ENCODE measurements at places on chromosomes 12 and 14.

GRCh38 chr12:93426412-93426805, 15.3 kb downstream of the UBE2N start:
- no peak for DNase-seq

DNA sequence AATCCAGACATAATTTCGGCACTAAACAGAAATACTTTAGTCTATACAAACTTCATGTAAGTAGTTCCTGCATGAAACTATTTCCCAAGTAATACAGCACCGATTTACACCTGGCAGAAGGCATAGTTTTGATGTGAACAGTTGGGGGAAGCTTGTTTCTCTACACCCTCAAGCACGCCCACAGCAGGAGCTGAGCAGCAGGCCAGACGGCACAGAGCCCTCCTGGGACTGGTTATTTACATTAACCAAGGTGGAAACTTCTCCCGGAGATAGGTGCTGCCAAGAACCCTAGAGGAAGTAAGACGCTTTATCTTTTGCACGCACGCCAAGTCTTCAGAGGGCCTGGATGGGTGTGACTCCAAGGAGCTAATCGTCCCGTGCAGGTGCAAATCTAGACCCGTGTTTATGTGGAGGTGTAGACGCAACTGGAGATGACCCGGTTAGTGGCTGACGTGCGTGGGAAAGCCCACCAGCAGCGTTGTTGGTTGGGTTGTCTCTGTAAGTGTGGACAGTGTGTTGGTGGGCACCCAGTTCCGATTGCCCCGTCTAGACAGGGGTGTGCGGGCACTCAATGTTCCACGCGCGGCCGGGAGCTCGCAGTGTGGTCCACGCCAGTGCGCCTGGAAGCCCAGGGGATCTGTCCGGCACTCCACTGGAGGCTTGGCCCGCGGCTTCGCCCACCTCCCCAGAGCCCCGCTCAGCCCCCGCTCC, 767 bp upstream of the TCP11L2 start:
- DNase-seq, result peak; percentile 54

- DNase-seq, result no peak
These were observed 9.2 kb upstream of the PAPLN start for GRCh38 chr14:73227812-73228781.

DNA sequence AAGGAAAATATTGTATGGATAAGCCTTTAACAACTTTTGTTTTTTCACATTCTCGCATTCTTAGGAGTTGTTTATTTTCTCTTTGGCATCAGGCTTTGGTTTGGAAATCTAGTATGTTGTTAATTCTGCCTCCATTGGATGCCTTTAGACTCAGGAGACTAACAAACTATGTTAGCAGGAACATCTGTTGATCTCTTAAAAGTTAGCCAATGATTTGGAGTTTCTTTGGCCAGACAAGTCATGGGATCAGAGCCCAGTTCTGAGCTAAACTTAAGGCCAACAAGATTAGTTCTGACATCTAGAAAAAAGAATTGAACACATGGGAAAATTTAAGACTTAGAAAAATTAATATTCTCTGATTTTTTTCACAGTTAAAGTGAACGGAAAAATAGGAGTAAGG, 35.3 kb upstream of the STRAP start:
- DNase-seq, result no peak

DNA sequence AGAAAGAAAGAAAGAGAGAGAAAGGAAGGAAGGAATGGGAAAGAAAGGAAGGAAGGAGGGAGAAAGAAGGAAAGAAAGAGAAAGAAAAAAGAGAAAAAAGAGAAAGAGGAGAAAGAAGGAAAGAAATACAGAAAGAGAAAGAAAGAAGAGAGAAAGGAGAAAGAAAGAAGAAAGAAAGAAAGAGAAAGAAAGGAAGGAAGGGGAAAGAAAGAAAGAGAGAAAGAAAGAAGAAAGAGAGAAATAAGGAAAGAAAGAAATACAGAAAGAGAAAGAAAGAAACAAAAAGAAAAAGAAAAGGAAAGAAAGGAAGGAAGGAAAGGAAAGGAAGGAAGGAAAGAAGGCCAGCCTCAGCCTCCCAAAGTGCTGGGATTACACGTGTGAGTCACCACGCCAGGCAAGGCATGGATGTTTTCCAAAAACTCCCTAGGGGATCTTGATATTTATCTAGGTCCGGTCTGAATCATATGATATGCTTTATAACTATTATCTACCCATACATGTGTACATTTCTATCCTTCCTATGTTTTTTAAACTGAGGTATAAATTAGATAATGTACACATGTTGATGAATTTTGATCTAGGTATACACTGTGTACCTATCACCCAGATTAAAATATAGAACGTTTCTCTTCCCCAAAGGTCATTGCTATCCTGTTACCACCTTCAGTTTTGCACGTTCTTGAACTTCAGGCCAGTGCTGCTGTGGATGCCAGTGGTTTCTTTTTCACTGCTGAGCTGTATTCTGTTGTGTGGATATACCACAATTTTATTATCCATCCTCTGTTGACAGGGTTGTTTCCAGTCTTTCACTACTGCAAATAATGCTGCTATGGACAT, 177.9 kb downstream of the RBM19 start:
- DNase-seq, result no peak

DNA sequence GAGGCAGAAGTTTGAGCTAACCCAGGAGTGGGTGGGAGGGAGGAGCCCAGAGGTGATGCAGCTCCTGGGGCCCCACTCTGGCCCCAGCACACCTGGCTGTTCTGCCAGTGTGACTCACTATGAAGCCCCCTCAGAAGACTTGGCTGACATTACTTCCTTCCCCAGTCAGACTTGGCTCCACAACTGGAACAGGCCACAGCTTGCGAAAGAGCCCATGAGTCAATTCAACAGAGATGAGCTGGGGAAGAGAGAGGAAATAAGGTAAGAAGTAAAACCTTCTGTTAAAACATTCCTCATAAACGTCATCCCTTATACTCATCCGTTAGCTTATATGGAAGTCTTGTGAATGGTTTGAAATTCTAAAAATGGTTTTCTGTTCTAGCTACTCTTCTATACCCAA, 245.9 kb downstream of the ADAMTS20 start:
- DNase-seq, result no peak

GRCh38 chr12:21451529-21451928, 14.1 kb downstream of the PYROXD1 start:
- no peak for DNase-seq

GRCh38 chr12:113358381-113359132, at the start of gene PLBD2:
Gene PLBD2, plus strand, starts transcription at chr12:113358587. Its CDS starts 14 bp downstream, at chr12:113358601.
- peak; percentile 88 for DNase-seq

GRCh38 chr12:45707241-45707857, 22.2 kb upstream of the ARID2 start:
- no peak for DNase-seq

DNA sequence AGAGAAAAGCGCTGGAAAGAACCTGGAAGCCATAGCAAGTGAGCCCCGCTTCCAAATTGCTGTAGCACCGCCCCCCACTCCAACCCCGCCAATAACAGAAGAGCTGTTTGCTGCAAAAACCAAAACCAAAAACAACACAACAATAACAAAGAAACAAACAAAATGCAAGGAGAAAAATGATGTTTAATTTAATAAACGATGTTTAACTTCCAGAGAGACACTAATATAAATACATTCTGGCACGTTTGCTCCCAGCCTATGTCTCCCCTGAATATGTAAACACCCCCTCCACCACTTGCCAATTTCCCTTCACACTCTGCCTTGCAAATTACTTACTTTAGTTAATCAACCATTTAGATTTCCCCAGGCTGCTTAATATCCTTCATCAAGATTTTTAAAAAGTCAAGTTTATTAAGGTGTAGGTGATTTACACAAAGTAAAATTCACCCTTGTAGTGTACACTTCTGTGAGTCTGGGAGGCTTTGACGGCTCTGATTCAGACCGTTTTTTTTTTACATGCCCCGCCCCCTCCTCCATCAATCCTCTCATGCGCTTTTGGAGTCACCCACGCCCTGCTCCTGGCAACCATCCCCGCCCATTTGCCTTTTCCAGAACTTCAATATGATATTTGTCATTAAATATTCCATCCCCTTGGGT, 482 bp upstream of the IFI27L2 start:
- no peak for DNase-seq

GRCh38 chr14:71415404-71415690, 508.1 kb downstream of the PCNX1 start:
- DNase-seq, result no peak

DNA sequence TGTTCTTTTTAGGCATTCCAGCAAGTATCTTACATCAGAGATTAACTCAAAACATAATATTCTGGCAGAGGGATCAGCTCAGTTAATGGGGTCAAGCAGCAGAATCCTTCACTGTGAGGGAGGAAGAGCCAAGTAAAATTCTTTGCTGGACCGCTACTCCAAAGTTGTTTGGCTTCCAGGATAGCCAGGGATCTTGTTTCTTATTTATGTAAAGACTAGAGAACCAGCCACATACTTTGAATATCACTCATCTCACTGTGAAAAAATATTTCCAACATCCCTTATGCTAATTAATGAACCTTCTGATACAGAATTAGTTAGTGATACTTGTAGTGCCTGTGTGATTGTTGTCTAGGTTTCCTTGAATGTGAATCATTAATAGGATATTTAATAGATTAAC, 94.2 kb downstream of the PLEKHA5 start:
- no peak for DNase-seq

- DNase-seq, result no peak
These were observed 6.0 kb downstream of the P3H3 start for GRCh38 chr12:6834254-6834653.
